ENCODE measurements at places on chromosomes 3 and 15.

- no peak for DNase-seq
Measured at GRCh38 chr3:177361081-177361938, 164.0 kb upstream of the TBL1XR1 start.

- DNase-seq, result no peak
Measured at GRCh38 chr3:103609472-103609871, 1174.7 kb downstream of the ZPLD1 start.

DNA sequence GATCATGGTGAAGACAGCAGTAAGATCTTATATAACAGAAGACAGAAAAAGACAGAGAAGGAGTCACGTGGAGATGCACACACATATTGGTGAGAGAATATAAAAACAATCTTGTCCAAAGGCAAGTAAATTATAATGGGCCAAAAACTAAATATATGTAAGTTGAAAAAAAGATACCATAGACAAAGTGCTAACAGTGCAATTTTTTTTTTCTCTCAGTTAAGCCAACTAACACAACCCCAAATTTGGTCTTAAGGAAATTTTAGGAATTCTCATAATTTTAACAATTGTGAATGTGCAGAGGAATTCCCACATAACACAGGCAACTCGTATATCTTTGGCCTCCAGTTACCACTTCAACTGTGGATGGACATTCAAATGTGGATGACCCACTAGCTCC, 432.2 kb downstream of the SOX2 start:
- DNase-seq, result no peak

GRCh38 chr3:122350814-122351418, 25.9 kb downstream of the CSTA start:
- DNase-seq, result no peak

- DNase-seq, result no peak
Measured at GRCh38 chr15:52716536-52716935, 37.3 kb upstream of the ATOSA start.

GRCh38 chr15:44034334-44034733, 160.7 kb downstream of the FRMD5 start:
- no peak for DNase-seq

DNA sequence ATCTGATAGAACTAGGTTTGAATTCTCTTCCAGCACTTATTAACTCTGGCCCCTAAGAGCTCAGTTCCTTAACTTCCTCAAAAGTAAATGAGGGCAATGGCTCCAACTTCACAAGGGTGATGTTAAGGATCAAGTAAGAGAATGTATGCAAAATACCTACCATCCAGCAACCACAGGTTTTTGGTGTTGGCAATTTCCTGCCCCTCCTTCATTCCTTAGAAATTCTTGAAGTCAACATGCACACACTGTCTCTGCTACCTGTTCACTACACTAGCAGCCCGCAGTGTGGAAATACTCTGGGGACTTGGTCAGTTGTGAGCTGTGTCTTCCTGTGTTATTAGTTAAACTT, 5.0 kb downstream of the ZBED2 start:
- DNase-seq, result no peak

DNA sequence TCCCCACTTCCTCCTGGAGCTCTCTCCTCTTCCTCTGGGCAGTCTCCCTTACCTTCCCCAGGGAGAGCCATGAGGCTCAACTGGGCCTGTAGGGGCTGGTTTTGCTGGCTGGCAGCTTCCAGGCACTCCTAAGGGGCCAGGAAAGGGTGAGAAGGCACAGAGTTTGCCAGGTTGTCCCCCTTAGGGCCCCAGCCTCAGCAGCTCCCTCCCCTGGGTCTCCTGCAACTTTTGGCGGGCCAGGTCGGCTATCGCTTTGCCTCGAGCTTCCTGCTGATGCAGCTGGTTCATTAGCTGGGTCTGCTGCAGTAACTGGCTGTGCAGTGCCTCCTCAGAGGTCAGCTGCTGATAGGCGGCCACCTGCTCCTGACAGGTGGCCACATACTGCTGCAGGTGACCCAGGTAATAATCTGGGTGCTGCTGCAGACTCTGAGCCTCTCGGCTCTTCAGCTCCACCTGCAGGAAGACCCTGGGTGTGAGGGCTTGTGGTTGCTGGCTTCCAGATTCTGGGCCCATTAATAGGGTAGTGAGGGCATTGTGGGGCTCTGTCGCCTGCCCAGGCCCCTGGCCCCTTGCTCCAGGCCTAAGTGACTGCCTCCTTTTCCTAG, 29.7 kb upstream of the OR4F6 start:
- peak; percentile 18 for DNase-seq

DNA sequence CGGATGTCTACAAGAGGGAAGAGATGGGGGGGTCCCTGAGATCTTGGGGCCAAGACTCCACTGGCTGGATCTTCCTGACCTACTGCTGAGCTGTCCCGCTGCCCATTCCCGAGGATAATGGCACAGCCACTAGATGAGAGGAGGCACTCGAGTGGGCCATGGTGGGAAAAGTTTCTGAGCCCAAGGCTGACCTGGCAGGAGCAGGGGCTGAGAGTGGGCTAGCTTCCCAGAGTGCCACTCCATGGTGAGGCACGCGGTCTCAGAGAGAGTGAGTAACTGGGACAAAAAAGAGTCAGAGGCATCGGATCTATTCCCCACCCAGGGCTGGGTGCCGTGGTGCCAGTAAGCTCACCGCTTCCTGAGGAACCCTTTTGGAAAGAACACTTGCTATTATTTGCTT, 10.9 kb downstream of the SLC51B start:
- DNase-seq, result no peak

All from NCI-H1417 (cell line).